ENCODE measurements at places on chromosomes 13 and 19.

- DNase-seq: no peak
These were observed 135.3 kb upstream of the MIR17HG start for GRCh38 chr13:91212231-91212630.

GRCh38 chr13:51914137-51914493 lies 52.3 kb downstream of the CCDC70 start:
- no peak for DNase-seq

DNA sequence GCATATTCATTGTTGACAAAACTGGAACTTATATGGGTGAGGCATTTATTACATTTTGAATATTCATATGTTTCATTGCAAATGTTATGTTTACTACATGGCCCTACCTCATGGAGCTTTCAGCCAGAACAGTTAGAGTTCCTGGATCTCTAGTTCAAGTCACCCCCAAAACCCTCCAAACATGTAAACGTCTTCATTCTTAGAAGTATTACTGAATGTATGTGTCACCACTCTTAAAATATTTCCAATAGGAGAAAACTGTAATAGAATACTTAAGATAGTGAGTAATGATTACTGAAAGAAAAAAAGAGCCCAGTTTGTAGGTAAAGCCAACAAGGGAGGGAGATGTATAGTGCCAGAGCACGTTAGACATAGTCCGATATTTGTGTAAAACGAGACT lies 23.5 kb downstream of the URI1 start:
- DNase-seq: no peak

- no peak for DNase-seq
These were observed 2494.9 kb upstream of the PCDH20 start for GRCh38 chr13:63910511-63910910.

- DNase-seq: no peak
These were observed 2.2 kb downstream of the UPF3A start for GRCh38 chr13:114283576-114283975.

DNA sequence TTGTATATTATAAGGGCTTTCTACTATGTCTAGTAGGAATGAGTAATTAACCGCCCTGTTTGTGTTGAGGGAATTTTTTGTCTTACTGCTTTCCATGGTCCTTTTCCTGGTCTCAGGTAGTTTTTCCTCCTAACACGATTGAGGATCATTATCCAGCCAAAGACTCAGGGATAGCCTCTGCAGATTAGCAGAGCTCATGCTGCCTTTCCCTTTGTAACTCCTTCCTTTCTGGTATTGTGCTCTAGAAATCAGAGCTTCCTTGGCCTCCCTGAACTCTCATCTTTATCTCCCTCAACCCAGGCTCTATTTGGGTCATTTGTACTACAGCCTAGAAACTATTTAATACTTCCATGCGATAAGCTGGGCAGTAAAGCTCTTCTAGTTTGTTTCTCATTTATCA lies 142.1 kb downstream of the PDS5B start:
- DNase-seq: no peak

GRCh38 chr13:27569405-27569804 lies 50.9 kb downstream of the LNX2 start:
- no peak for DNase-seq

- no peak for DNase-seq
These were observed 200.2 kb downstream of the KCNRG start for GRCh38 chr13:50215399-50215798.

DNA sequence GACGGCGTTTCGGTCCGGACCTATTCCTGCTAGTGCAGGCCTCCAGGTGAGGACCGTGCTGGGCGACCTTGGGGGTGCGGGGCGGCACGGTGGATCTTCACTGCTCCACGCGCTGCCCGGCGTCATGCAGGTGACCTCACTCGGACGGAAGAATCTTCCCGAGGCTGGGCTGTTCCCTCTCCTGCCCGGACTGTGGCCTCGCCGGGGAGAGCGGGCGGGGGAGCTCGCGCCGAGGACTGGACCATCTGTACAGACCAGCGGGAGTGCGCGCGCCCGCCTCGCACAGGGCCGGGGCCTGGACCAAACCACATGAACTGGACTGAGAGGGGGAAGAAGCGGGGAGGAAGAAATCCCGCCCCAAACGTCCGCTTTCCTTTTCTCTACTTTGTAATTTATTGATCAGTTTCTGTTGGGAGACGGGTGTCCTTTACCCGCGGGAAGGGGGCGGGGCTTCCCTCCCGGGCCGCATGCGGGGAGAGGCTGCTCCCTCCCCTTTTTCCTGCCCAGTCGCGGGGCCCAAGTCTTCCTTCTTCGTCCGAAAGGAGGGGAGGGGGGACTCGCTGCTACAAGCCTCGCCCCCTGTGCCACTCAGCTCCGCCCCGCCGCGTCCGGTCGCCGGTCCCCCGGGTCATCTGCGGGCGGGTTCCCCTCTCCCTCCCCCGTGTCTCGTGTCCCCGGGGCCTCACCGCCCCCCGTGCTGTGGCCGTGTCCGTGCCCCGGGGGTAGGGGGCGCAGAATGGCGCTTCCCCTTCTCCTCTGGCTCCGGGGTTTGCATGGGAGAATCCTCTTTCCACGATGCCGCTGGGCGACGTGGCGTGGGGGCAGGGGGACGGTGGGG lies 4.9 kb downstream of the HRC start:
- DNase-seq: no peak

DNA sequence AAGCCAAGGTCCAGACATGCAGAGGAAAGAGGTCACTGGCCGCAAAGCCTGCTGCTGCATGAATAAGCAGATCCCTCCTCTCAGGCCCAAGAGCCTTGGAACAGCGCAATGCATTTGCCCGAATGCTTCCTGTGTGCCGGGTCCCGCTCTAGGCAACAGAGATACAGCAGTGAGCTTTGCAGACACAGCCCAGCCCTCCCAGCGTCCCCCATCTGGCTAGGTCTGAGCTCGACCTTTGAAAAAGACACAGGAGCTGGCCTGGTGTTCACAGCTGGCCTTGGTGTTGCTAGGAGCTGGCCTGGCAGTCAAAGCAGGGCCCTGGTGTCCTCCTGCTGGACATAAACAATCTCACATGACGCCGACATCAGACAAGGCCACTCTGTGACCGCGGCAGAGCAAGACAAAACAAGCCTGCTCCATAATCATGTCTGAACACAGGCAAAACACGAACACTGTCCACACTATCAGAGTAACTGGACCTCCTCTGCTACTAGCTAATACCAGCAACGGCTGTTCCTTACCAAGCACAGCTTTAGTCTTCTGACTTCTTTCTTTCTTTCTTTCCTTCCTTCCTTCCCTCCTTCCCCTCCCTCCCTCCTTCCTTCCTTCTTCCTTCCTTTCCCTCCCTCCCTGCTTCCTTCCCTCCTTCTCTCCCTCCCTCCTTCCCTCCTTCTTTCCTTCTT lies 5.7 kb upstream of the PEX11G start:
- DNase-seq: no peak

DNA sequence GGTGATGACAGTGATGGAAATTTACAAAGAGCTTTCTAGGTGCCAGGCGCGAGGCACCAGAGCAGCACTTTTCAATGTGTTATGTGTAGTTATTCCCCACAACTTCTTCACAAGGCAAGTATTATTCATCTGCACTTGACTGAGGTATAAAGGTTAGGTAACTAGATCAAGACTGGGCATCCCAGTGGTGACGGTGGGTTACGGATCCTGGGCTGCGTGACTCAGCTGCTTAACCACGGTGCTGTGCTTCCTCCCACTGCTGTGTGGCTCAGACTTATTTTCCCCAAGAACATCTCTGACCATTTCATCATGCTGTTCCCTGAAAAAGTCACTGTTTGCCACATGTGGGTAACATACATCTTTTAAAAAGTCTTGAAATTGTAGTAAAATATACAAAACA lies 19.3 kb downstream of the EDDM13 start:
- no peak for DNase-seq

- no peak for DNase-seq
These were observed 275.3 kb downstream of the KCTD12 start for GRCh38 chr13:76610819-76611415.

- DNase-seq: no peak
These were observed 400.6 kb downstream of the HS6ST3 start for GRCh38 chr13:96490496-96490989.

DNA sequence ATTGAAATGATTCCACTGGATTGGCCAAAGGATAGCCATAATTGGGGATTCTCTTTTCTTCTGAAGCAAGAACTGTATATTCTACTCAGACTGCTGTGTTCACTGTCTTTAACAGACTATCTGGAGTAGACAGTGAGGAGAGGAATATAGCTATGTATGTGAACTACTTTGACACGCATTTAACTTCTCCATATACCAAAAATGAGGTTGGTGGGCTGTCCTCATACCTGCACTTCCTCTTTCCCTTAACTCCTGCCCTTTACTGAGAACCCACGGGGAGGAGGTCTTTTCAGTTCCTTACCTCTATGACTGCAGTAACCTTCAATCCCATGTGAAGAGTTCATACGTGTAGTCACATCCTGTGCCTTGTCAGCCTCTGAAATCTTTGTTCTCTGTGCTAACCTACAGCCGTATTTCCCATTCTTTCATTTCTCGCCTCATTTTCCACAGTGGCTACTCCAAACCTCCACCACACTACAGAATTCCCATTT lies 305.8 kb downstream of the MTUS2 start:
- no peak for DNase-seq

GRCh38 chr13:95503662-95504061 lies 48.9 kb upstream of the CLDN10 start:
- no peak for DNase-seq

DNA sequence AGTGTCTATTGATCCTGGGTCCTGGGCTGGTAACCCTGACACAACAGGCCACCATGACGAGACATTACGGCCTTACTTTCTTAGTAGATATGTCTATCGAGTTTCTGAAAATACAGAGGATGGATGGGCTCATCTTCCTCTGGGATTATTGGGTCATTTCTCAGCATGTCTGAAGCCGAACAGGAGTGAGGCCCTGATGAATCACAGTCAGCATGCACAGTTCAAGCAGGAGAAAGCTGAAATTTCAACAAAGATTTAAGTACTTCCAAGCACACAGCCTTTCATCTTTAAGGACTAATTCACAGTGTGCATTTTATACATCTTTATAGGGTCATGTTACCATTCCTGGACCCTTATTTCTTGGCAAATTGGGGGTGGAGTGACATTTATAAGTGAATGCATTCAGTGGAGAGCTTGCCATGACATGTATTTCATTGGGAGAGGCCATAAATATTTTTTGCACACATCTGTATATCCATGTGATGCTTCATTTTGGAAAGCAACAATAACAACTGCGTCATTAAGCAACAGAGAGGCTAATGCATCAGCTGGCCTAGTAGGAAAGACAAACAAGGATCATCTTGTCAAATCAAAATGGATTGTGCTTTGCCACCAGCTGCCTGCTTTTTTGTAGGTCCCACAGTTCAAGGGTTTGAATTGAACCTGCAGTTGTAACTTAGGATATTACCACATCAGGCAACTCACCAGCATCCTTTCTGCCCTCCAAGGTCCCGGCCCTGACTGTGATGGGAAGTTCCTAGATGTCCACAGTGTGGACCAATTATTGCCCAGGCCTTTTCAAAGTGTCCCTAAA lies 143.5 kb downstream of the DNAJC15 start:
- no peak for DNase-seq

DNA sequence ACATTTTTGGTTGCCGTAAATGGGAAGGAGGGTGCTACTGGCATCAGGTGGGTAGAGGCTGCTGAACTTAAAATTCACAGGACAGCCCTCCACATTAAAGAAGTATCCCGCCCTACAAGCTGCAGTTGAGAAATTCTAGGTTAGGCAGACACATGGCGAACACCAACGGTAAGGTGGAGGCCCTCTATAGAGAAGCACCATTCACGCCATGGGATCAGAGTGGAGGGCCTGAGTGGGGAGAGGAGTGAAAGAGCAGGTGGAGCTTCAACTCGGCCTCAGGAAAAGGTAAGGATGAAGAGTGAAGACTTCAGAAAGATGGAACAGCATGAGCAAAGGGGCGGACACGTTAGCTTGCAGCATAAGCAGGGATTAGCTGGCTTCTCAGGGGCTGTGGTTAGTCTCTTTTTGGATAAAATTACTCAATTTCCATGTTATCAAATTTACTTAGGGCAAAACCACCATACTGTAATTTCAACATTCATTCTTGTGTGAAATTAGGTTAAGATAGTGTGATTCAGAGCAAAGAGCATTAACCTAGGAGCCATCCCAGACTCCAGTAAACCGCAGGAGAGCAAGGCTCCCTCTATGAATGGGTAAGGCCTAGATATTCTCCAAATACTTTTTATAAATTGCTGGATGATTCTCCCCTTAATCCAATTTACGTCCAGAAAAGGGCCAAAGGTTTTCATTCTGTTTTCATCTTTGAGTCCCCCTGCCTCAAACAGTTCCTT lies 1.2 kb downstream of the EEF1AKMT1 start:
- no peak for DNase-seq

DNA sequence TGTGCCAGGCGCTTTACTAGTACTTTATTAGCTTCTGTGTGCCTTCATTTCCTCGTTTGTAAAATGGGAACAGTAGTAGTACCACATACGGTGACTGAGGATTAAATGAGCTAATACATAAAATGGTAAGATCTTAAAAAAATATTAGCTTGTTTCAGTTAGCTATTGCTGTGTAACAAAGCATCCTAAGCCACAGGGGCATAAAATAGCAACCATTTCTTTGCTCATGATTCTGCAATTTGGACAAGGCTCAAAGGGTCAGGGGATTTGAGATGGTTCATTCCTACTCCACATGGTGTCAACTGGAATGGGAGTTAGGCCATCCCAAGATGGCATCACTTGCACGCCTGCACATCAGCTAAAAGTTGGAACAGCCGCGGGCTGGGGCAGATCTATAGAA lies 13.3 kb downstream of the DYRK1B start:
- DNase-seq: no peak

GRCh38 chr13:35693134-35693784 lies 216.8 kb upstream of the MAB21L1 start:
- DNase-seq: no peak

GRCh38 chr19:33522371-33522662 lies 726 bp upstream of the PEPD start:
- no peak for DNase-seq

DNA sequence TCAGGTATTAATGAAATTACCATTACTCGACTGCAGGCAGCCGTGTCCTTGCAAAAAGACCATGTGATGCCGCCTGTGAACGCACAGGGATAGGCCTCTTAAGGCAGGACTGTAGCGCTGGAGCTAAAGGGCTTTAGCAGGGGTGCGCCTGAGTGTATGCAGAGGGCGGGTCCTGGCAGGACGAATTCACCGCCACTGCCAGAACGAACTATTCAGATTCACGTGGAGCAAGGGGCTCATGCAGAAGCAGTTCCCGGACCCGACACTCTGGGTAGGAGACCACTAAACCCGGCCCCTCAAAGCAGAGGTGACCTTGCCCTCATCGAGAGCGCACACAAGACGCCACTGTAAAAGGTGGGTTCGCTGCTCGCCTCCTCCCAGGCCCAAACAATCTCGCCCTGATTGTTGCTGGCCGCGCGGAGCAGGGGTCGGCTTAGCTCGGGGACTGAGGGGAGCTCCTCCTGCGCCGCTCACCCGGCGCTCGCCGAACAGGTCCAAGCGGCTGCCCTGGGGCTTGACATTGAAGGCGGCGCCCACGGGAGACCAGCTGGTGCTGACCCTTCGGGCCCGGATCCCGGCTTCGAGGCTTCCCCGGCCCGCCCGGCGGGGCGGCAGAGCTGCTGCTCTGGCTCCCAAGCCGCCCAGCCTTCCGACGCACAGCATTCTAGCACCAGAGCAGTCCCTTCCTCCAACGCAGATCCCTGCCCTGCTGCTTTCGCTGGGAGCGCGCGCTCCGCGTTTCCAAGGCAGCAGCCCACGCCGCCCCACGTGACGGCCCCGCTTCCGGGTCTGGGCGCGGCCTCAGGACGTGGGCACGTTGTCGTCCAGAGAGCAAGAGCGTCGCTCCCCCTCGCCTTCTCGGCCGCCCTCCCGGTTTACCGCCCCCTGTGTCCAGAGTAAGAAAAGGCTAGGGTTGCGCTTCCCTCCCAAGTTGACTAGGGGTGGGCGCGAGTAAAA lies at the start of gene MIPEP:
Gene MIPEP (minus strand): TSS at position 743 of the 957 bp plus-strand sequence. CDS start 80 bp downstream, at position 663.
- peak; percentile 73 for DNase-seq

- DNase-seq: no peak
These were observed 222.5 kb downstream of the OXGR1 start for GRCh38 chr13:96771486-96772367.

Measured in stimulated activated CD4-positive, alpha-beta T cell treated with anti-CD3 and anti-CD28 coated beads, Interleukin-15, amount 100 ng/mL, for 1 hour (primary cell).